ENCODE measurements at places on chromosomes 7 and 10.

DNA sequence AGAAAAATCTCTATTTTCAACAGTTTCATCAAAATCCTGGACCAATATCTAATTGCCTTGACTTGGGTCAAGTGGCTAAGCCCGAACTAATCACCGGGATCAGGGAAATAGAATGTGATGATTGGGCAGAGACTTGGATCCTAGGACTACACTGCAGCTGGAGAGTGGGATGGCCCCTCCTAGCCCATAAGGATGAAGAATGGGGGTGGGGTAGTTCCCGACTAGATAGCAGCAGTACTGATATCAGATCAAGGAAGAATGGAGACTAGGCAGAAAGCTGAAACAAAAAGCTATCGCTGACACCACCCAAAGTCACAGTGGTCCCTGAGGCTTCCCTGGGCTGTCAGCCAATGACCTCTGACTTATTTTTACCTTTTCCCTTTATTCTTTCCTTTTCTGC, 160.4 kb upstream of the PHYHIPL start:
- DNase-seq = no peak

- no peak for DNase-seq
Observed at GRCh38 chr10:102465466-102465865, 14.1 kb upstream of the C10orf95 start.

DNA sequence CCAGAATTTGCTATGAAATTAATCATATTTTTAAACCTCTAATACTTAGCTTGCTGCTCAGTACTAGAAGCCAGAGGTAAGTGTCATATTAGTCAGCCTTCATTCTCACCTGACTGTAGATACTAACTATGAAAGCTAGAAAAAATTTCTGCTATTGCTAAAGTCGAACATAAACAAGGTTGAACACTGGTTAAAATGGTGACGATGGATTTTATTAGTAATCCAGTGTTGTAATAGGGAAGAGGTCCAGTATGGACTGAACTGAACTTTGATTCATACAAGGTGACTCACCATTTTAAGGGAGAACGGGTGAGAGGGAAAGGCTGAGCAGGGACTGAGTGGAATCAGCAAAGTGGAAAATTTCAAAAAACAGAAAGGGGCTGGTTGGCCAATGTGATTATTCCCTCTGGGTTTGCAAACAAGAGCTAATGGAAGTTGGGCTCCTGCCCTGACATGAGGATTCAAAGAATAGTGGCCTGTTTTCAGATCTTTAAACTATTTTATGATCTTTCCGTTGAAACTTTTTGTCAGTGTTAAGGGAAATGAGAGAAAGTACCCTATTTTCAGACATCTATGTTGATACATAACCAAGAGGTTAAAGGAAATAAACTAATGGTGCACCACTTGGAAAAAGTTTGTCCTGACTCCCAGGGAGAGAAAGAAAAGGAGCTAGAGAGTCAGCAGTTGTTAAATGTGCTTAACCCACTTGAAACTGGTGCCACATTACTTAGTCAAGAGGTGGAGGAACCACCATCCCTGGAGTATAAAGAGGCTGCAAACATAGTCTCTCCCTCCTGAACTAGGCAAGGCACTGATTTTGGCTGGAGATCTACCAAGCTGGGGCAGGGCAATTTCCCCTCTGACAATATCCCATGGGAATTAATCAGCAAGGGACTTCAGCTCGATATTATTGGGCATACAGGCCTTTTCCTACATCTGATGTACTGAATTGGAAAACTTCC, 15.3 kb upstream of the AKR1C1 start:
- no peak for DNase-seq

GRCh38 chr7:141699860-141700259, 2.1 kb downstream of the DENND11 start:
- DNase-seq = no peak

- no peak for DNase-seq
Observed at GRCh38 chr10:33327751-33328150, 6.7 kb downstream of the NRP1 start.

- no peak for DNase-seq
Observed at GRCh38 chr10:70135684-70136083, 3.1 kb upstream of the AIFM2 start.

- DNase-seq = no peak
Observed at GRCh38 chr7:124029396-124030188, 3.3 kb downstream of the TMEM229A start.
